ENCODE measurements at places on chromosomes 3 and 15.

- DNase-seq = no peak
These were observed 234.7 kb downstream of the THSD4 start for GRCh38 chr15:71349736-71350526.

DNA sequence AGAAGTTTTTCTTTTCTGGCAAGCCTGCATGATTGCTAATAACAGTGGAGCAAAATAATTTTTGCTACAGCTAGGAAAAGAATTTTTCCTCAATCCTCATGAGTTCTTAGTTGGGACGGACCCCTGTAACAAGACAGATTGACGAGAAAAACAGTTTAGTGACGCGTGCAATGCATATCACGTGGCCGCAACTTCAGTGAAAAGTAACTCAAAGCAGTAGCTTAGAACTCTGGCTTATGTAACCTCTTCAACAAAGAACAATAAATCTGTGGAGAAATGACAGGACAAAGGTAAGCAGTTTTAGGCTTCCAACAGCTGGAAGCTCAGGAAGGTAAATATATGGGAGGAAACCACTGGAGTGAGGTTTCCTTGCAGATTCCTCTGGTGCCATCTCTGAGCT, 19.7 kb downstream of the FAM107A start:
- no peak for DNase-seq

DNA sequence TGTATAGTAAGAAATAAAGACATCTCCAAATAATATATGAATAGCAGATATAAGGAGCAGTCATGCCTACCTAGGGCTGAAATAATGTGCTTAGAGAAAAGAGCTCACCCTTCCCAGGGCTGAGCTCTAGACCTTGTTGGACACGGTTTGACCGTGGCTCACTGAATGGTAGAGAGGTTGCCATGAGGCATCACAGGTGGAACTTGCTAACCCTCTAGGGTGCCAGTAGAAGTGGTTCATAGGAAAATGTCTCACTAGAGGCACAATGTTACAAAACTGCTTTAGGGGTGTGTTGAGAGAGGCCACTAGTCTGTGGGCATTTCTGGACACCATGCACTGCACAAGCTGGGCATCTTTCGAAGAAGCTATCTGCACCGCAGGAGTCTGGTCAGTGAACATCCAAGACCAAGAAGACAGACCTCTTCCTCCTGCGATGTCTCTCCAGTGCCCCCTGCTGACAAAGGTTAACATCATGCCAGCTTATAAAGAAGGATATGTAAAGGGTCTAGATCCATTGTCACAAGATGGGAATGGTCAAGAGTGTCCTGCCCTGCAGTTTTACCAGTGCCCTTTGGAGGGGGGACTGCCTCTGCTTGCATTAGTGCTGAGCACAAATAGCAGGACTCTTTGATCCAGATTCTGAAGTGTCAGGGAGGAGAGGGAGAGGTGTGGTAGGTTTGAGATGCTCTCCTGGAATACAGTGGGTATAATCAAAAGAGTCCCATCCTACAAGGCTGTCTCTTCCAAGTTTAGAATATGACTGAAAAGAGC, 266.8 kb downstream of the ZNF385D start:
- DNase-seq = peak; percentile 18

DNA sequence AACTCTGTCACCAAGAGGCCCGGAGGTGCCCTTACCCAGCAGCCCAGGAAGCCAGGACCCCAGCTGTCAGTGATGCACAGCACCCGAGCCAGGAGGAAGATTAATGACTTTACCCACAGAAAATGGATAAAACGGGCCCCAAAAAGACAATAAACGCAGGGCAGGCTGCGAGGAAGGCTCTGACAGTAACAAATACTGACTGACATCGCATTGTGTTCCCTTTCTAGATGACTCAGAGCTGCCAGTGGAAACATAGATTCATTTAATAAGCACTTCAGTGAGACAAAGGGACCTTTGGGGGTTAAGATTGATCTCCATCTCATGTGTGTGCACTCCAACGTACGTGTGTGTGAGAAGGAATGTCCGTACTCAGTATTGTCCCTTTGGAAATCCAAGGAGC, 225.3 kb upstream of the PPP2R3A start:
- no peak for DNase-seq

GRCh38 chr3:157294953-157295352, 135.0 kb upstream of the CCNL1 start:
- DNase-seq = no peak

- DNase-seq = no peak
These were observed 48.0 kb upstream of the TBL1XR1 start for GRCh38 chr3:177245250-177245649.

DNA sequence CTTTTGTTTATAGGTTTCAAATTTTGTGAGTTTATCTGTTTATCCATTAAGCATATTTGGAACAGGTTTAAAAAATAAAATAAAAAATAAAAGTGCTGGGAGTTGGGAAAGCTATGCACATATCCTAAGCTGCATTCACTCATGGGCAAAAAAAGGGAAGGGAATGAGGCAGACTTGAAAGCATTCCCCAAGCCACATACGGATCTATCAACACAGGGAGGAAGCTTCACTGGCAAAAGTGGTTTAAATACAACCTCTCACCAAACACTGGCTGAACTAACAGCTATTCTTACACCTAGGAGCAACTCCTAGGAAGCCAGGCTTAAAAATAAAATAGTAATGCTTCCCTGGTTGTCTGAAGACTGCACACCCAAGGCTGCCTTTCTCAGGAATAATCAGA, 101.2 kb downstream of the PCCB start:
- DNase-seq = no peak

DNA sequence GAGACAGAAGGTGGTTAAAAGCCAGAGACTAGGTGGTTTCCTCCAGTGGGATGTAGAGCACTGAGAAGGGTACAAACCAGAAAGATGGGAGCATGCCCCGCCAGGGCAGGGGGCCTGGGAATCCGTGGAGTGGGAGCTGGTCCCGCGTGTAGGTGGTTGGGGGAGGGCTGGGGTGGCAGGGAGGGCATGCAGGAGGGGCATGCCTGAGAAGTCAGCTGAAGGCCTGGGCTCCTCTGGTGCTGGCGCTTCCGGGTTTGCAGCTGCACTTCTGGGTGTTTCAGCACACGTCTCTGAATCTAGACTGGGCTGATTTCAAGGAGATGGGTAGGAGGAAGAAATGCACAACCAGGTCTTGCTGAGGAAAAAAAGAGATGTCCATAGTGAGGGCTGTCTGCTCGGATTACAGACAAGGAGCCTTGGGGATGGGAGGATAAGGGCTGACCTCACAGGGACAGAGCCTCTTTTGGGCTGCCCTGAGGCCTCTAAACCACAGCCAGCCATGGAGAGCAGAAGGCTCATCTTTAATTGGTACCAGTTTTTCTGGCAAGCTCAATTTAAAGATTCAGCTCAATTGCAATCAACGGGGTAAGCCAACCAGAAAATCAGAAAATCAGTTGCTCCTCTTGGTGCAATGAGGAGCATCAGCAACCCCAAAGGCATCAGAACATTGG, 151.9 kb downstream of the FAM43A start:
- no peak for DNase-seq

GRCh38 chr15:33201491-33202231, 7.1 kb upstream of the FMN1 start:
- DNase-seq = peak; percentile 35

DNA sequence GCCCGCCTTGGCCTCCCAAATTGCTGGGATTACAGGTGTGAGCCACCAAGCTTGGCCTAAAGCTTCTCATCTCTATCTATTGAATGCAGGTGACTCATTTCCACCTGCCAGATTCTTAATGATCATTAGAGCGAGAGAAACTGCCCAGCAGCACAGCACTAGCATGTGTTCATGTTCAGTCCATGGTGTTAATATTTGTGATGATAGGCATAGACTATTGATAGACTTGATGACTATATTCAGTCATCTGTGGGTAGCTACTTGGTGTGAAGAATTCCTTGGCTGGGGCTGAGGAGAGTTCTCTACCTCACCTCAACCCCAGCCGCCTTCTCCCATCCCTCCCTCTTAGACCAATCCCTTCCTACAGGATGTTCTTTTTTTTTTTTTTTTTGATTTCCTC, 60.0 kb downstream of the ST6GAL1 start:
- no peak for DNase-seq

DNA sequence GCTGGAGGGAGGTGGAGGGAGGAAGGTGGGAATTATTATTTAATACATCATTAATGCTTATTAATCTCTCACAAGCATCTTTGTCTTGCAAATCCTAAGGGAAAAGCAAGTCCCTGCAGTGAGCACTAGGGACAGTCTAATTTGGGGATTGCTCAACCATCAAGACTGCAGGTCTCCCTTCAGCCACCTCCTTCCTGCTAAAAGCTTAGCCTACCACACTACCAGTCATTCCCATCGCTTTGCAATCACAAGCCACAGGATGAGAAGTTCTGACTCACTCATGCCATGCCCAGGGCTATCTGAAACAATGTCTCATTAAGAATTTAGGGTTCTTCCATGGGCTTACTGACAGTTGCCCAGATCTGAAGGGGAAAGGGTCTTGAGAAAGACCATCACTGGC, 51.0 kb upstream of the EIF1B start:
- DNase-seq = no peak

DNA sequence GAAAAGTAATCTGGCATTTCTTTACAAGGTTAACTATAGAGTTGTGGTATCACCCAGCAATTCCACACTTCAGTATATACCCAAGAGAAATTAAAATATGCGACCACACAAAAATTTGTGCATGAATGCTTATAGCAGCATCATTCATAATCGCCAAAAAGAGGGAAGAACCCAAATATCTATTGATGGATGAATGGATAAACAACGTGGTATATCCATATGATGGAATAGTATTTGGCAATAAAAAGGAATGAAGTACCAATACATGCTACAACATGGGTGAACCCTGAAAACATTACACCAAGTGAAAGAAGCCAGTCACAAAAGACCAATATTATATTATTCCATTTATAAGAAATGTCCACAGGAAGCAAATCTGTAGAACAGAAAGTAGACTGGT, 8.6 kb upstream of the SKOR1 start:
- no peak for DNase-seq

- DNase-seq = no peak
These were observed 16.6 kb downstream of the ABTB1 start for GRCh38 chr3:127689266-127689860.

DNA sequence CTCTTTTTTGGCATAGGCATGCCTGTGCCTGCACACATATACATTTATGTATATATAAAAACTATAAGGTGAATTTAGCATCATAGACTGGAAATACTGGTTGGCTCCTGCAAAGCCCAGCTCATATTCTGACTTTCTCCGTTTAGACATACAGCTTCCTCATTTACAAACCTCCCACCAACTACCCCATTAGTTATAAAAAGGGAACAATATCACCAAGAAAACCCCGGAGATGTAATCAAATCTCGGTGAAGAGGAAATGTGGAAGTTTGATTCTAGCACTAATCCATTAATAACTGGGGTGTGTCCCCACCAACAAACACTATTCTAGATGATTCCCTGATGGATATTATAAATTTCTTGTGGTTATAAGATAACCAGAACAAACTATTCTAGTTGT, 517.7 kb upstream of the TBL1XR1 start:
- no peak for DNase-seq

- no peak for DNase-seq
These were observed 14.4 kb downstream of the PAK6 start for GRCh38 chr15:40253167-40253790.

GRCh38 chr15:91304786-91305185, 204.7 kb downstream of the SV2B start:
- DNase-seq = no peak

GRCh38 chr15:76345880-76346668, 9.5 kb downstream of the ISL2 start:
- no peak for DNase-seq

DNA sequence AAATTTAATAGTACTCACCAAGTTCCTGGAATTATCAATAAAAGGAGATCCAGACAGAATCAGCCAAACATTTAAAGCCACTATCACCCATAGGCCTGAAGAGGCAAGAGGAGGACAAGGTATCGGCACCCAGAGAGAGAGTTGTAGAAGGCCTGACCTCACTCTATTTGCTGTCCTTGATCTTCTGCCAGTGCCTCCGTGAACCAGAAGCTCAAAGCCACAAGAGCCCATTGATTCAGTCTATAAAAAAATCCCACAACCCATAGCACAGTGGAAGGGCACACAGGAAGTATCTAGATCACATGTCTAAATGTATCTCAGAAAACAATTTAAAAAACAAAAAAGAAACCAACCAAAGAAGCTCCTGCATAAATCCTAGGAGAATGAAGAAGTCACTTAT, 68.6 kb upstream of the FAM174B start:
- DNase-seq = no peak

DNA sequence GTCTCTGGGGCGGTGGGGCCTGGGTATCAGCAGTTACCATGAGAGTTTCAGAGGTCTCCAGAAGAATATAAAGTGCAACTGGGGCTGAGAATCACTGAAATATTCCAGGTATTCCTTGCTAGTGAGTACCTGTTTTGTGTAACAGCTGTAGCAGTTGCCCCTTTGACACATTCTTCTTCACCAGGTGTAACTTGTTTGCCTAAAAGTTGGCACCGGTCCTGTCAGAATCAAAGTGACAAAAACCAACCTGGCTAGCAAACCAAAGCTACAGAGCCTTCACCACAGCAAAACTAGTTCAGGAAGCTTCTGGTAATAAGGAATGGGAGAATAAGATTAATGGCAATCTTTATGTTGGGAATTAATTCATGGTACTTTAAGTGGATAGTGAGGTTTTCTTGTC, 296.0 kb downstream of the NAALADL2 start:
- no peak for DNase-seq

DNA sequence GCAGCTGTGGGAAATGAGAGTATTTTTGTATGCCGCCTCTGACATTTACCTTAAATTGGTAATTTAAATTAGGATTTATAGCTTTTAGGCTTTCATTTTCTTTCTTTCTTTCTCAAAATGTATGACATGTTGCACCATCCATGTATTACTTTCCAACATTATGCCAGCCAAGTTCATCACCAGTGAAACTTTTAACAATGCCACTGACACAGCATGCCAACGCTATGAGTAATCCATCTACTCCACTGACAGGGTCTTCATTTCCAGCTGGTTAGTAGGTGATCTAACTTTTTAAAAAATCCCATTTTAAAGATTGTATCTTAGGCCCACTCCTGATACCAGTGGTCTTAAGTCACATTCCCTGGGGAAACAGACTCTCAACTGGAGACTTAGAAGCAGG, 21.8 kb upstream of the CLDN16 start:
- DNase-seq = no peak

DNA sequence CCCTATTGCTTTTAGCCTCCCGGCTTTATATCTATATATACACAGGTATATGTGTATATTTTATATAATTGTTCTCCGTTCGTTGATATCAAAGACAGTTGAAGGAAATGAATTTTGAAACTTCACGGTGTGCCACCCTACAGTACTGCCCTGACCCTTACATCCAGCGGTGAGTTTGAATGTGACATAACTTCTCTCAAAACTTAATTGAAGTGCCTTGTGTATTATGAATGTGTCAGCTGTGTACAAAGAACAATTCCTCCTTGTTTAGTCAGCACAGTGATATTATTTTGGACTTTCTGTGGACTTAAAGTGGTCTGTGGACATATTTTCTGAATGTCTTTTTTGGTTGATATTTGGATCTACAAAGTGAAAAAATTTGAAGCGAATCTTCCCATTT, 220 bp downstream of the TP63 start:
- DNase-seq = no peak

GRCh38 chr3:155497930-155498647, 204.6 kb upstream of the STRIT1 start:
- DNase-seq = no peak

Data from GM12864 (cell line).